Aorta (tissue), 5 donors: ENCODE measurements at places on chromosomes 13 and 19. TPM values are rescaled to one million over a fixed set of nuclear protein-coding genes. Genes with fewer than 3 reads are reported as not detected.

- H3K36me3 ChIP-seq, result no peaks in the 10 kb centered on the region
- H3K27ac ChIP-seq, result no peak overlapping the region
- H3K4me3 ChIP-seq, result no peak overlapping the region
- DNase-seq, result no peak
- H3K4me1 ChIP-seq, result no peaks in the 10 kb centered on the region
Observed at GRCh38 chr19:29293292-29293691, 80.3 kb upstream of the UQCRFS1 start.

- H3K27me3 ChIP-seq, result no peaks in the 10 kb centered on the region
- no peaks in the 10 kb centered on the region for H3K4me1 ChIP-seq
- no peak overlapping the region for H3K4me3 ChIP-seq
- DNase-seq, result no peak
- H3K36me3 ChIP-seq, result no peaks in the 10 kb centered on the region
- H3K27ac ChIP-seq, result no peak overlapping the region
Observed at GRCh38 chr13:32026623-32027022, 5.0 kb upstream of the FRY start.

Gene SIPA1L3
- 17.2 TPM for total RNA-seq

Gene DCLK1
- total RNA-seq, result 24.7 TPM

Gene SHD
- not detected for total RNA-seq

Gene ZNF813
- 3.0 TPM for total RNA-seq

- DNase-seq, result no peak
- H3K4me1 ChIP-seq, result no peaks in the 10 kb centered on the region
- H3K4me3 ChIP-seq, result no peak overlapping the region
Observed at GRCh38 chr19:38840583-38840968, 9.0 kb upstream of the ECH1 start.

Gene ZNF780A
- 12.0 TPM for total RNA-seq

DNA sequence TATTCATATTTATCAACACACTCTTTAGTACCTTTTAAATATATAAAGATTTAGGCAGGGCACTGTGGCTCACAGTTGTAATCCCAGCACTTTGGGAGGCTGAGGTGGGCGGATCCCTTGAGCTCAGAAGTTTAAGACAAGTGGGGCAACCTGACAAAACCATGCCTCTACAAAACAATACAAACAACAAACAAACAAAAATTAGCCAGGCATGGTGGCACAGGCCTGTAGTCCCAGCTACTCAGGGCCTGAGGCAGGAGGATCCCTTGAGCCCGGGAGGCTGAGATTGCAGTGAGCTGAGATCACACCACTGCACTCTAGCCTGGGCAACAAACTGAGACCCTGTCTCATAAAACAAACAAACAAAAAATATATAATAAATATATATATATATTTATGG is 1748.3 kb upstream of the PCDH20 start:
- DNase-seq, result peak; percentile 32
- H3K36me3 ChIP-seq, result no peaks in the 10 kb centered on the region
- no peaks in the 10 kb centered on the region for H3K27me3 ChIP-seq

- H3K36me3 ChIP-seq, result no peaks in the 10 kb centered on the region
- H3K4me3 ChIP-seq, result no peak overlapping the region
- H3K27ac ChIP-seq, result no peak overlapping the region
Observed at GRCh38 chr13:32824061-32824460, 192.2 kb upstream of the KL start.

- H3K27me3 ChIP-seq, result no peaks in the 10 kb centered on the region
- no peaks in the 10 kb centered on the region for H3K4me1 ChIP-seq
- H3K27ac ChIP-seq, result no peak overlapping the region
Observed at GRCh38 chr13:47211106-47211505, 314.3 kb upstream of the HTR2A start.

DNA sequence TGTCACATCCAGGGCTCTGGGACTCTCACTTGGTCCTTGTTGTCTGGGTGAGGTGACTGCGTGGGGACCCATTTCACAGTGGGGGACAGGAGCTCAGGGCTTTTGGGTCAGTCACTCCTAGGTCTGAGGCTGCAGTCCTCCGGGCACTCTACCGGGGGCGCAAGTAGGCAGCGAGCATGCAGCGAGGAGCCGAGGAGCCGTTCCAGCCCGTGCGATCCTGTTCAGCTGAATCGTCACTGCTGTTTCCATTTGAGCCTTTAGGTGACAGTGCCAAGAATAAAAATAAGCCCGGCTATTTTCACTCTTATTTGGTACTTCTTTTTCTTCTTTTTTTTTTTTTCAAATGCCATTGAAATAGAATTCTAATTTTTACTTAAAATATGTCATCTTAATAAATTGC is 126.5 kb downstream of the ZNF536 start:
- no peak overlapping the region for H3K27ac ChIP-seq
- no peak overlapping the region for H3K4me3 ChIP-seq
- no peaks in the 10 kb centered on the region for H3K4me1 ChIP-seq
- DNase-seq, result no peak

Gene PSG7
- not detected for total RNA-seq

Gene FFAR1
- not detected for total RNA-seq

DNA sequence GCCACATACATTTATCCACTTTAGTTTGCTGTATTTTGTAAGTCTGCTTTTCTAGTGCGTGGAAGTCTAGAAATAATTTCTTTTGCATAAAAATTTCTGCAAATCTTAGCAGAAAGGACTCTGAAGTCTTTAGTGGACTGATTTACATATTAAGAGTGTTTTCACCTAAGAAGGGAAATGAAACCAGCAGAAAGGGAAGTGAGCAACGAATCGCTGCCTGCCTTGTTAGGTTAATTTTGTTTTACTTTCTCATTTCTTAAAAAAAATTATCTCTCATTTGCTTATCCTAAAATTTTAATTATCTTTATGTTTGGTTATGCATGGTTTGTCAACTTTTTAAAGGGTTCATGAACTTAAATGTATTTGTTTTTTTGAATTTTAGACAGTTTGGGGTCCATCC is 767 bp upstream of the GPR18 start:
- no peak for DNase-seq
- no peak overlapping the region for H3K27ac ChIP-seq
- no peak overlapping the region for H3K4me3 ChIP-seq
- H3K36me3 ChIP-seq, result no peaks in the 10 kb centered on the region
- no peaks in the 10 kb centered on the region for H3K4me1 ChIP-seq
- no peaks in the 10 kb centered on the region for H3K27me3 ChIP-seq

DNA sequence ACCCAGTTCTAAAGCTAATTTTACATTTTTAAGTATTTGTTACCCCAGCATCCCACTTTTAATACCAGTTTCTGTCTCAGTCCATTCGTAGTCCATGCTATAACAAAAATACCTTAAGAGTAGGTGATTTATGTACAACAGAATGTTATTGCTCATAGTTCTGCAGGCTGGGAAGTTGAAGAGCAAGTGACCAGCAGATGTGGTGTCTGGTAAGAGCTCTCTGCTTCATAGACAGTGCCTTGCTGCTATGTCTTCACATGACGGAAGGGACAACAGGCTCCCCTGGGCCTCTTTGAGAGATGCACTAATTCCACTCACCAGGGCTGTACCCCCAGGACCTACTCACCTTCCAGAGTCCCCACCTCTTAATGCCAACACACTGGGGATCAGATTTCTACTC is 96.6 kb downstream of the COL4A2 start:
- no peak overlapping the region for H3K27ac ChIP-seq
- H3K4me1 ChIP-seq, result peaks cover 14% of the 10 kb centered on the region
- no peak for DNase-seq
- no peaks in the 10 kb centered on the region for H3K27me3 ChIP-seq
- H3K4me3 ChIP-seq, result no peak overlapping the region
- H3K36me3 ChIP-seq, result no peaks in the 10 kb centered on the region

GRCh38 chr13:97875911-97876310 is 77.6 kb upstream of the IPO5 start:
- no peak overlapping the region for H3K27ac ChIP-seq
- no peak overlapping the region for H3K4me3 ChIP-seq
- no peaks in the 10 kb centered on the region for H3K36me3 ChIP-seq
- no peaks in the 10 kb centered on the region for H3K27me3 ChIP-seq

DNA sequence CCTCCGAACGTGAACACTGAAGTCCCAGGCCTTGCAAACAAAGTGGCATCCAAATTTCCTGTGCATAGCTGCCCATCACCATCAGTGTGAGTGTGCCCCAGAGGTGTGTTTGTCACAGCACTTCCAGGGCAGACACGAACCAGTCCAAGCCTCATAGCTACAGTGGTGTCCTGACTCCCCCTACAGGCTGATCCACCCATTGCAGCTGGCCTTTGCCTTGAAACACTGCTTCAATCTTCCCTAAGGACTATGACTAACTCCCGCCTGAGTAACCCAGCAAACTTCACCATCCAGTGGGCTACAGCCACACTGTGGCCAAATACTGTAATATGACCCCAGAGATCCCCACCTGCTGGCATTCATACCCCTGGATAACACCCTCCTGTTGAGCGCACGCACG is 3.9 kb downstream of the ZNF266 start:
- H3K4me3 ChIP-seq, result no peak overlapping the region
- H3K36me3 ChIP-seq, result peaks cover 3% of the 10 kb centered on the region
- no peak for DNase-seq
- H3K27me3 ChIP-seq, result no peaks in the 10 kb centered on the region
- H3K4me1 ChIP-seq, result no peaks in the 10 kb centered on the region

DNA sequence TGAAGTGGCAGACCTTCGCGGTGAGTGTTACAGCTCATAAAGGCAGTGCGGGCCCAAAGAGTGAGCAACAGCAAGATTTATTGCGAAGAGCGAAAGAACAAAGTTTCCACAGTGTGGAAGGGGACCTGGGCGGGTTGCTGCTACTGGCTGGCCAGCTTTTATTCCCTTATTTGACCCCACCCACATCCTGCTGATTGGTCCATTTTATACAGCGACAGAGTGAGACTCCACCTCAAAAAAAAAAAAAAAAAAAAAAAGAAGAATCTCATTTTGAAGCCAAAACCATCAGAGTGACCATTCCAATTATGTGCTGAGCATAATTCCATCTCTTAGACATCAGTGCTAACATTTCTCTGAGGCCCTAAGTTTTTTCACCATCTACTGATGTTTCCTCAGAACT is 1.9 kb upstream of the ZNF552 start:
- H3K36me3 ChIP-seq, result no peaks in the 10 kb centered on the region
- no peak for DNase-seq
- H3K4me1 ChIP-seq, result no peaks in the 10 kb centered on the region
- H3K4me3 ChIP-seq, result no peak overlapping the region

DNA sequence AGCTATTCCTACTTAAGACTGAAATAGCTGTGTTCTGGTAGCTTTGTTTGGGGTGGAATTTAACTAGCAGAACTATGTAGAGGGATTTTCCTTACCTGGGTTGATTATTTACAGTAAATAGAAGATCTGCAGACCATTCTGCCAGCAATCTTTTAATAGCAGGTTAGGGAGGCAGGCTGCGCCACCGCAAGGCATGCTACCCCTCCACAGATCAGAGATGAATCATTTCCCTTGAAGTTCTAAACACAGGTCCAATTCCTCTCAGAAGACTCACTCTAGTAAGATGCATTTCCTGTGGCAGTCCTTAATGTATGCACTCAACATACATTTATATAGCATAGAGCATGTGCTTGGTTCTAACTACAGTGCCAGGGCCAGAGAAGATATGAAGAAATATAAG is 109.0 kb downstream of the TNFRSF19 start:
- H3K27ac ChIP-seq, result no peak overlapping the region
- H3K4me3 ChIP-seq, result no peak overlapping the region
- no peak for DNase-seq
- no peaks in the 10 kb centered on the region for H3K27me3 ChIP-seq

- DNase-seq, result peak; percentile 83
- no peaks in the 10 kb centered on the region for H3K27me3 ChIP-seq
- no peak overlapping the region for H3K4me3 ChIP-seq
- peaks cover 8% of the 10 kb centered on the region for H3K4me1 ChIP-seq
- H3K27ac ChIP-seq, result peak overlapping the region; percentile 99
- H3K36me3 ChIP-seq, result peaks cover 4% of the 10 kb centered on the region
Observed at GRCh38 chr19:38684078-38684861, 36.8 kb downstream of the ACTN4 start.

Gene NLRP7
- not detected for total RNA-seq

- no peak overlapping the region for H3K4me3 ChIP-seq
- no peaks in the 10 kb centered on the region for H3K36me3 ChIP-seq
Observed at GRCh38 chr13:54394908-54395307, 1366.3 kb downstream of the OLFM4 start.

GRCh38 chr13:27283906-27284493 is 13.4 kb downstream of the RASL11A start:
- H3K4me3 ChIP-seq, result no peak overlapping the region
- no peak overlapping the region for H3K27ac ChIP-seq
- H3K4me1 ChIP-seq, result no peaks in the 10 kb centered on the region

- H3K36me3 ChIP-seq, result no peaks in the 10 kb centered on the region
- DNase-seq, result no peak
- no peak overlapping the region for H3K4me3 ChIP-seq
- H3K27ac ChIP-seq, result no peak overlapping the region
Observed at GRCh38 chr13:102631198-102631597, 34.4 kb downstream of the TPP2 start.
